Hematopoietic multipotent progenitor cell treated with erythropoietin and hydrocortisone succinate and interleukin-3 and kit ligand, for 15 days (in vitro differentiated cells): ENCODE measurements at places on chromosomes 3 and 15.

- no peak for DNase-seq
These were observed 137.4 kb downstream of the MBNL1 start for GRCh38 chr3:152405915-152406802.

DNA sequence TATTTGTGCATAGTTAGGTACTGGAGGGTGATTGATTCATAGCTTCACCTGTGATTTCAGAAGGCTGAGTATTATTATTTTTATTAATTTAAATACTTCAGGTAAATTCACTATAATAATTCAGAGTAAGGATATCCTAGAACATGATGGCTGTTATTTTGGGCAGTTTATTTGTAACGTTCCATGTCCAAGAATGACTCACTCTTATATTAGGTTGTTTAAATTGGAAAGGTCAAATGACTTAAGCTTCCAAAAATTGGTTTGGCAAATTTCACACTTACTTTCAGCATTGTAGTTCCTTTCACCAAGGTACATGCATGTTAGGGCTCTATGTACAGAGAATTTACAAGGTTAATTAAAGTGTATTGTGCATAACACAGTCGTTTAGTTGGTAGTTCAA lies 120.2 kb downstream of the EPHA3 start:
- DNase-seq: no peak

DNA sequence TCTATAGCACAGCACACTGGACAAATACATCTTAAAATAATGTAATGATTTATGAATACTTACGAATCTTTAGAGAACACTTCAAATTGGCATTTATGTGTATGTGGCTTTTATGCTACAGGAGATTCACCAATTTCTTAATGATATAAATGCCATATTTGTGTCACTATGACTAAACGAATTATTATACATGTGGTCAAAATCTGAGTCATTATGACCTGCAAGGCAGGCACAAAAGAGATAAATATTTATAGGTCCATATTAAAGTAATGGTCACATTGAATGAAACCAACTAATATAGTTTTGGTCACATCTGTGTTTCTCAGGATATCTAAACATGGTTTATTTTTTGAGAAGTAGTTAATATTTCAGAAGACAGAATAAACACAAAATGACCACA lies 232.3 kb upstream of the SEMA6D start:
- DNase-seq: no peak

DNA sequence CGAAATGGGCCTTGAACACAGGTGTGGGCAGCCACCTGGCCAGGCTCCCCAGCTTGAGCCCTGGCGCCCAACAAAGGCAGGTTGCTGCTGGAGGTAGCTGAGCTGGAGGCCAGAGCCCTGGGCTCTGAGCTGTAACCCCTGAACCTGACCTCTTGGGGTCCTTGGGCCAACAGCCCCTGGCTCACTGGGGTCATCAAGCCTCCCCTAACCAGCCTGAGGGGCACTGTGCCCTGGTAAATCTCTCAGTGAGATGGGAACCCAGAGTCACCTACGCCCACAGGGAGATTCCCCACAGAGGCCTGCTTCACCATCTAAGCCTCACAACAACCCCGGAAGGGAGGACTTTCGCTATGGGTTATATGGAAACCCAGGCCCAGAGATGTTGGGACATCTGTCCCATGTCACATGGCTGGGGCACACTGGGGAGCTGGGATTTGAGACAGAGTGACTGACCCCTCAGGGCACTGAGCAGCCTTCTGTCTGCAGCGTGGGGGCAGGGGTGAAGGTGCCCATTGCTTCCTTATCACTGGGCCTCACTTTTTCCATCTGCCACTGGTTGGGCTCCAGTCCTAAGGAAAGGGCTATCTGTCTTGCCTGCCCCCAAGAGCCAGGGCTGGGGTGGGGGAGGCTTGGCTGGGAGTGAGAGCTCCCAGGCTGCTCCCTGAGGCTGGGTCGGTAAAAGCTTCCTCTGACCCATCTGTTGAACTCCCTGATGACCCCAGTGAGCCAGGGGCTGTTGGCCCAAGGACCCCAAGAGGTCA lies 59.1 kb downstream of the IQSEC1 start:
- DNase-seq: peak; percentile 46

DNA sequence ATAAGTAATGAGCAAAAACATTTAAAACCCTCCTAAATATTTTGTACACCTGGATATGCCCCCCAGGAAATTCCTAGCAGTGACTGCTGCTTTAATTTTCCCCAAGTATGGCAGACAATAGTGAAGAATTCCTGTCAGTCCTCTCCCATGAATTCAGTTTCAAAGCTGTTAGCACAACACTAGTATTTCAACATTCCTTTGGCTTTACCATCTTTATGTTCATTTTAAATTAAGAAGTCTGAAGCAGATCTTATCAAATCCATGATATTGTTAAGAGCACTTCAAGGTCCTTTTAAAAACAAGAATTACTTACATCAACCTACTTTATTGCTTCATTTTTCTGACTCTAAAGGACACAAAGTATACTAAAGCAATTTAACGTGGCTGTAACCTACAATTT lies 28.8 kb upstream of the CDIN1 start:
- DNase-seq: no peak

GRCh38 chr3:197149-197827 lies 725 bp downstream of the CHL1 start:
- no peak for DNase-seq

DNA sequence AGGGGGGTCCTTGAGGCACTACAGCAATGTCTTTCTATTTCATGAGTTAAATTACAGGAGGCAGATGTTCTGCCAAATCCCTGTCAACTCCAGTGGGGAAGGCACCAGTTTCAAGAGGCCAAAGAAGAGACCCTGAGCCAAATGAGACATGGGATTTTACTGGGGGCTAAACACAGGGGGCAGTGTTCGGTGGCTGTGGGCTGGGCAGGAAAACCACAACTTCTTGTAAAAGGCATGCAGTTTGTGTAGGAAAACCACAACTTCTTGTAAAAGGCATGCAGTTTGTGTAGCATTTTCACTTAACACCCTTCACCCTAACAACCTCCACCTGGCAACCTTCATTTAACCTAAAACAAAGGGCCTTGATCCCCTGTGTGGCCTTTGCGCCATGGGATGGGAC lies 61.0 kb downstream of the POLR2M start:
- DNase-seq: no peak

GRCh38 chr3:56421205-56421604 lies 47.1 kb downstream of the ERC2 start:
- no peak for DNase-seq

DNA sequence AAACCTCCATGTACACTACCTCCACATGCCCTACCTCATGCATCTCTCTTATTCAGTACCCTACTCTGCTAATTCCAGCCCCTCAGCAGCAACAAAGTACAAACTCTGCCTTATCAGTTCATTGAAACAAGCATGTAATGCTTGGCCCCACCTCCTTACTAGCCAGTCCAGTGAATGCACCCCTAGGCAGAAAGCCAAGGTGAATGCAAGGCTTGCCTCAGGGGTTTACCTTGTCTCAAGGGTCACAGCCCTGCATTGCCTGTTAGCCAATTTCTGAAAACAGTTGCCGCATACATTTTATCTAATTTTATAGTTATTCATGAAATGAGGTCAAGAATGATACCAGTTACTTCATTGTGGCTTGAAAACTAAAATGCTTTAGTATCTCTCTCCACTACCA lies 576.4 kb downstream of the FHIT start:
- no peak for DNase-seq

- no peak for DNase-seq
These were observed 43.5 kb upstream of the SLC6A11 start for GRCh38 chr3:10772271-10773161.

- no peak for DNase-seq
These were observed 67.8 kb upstream of the ITGA11 start for GRCh38 chr15:68499620-68500312.

GRCh38 chr15:32657198-32657883 lies 15.8 kb downstream of the SCG5 start:
- no peak for DNase-seq

- DNase-seq: no peak
These were observed 66.7 kb downstream of the TRAK1 start for GRCh38 chr3:42157540-42158538.

DNA sequence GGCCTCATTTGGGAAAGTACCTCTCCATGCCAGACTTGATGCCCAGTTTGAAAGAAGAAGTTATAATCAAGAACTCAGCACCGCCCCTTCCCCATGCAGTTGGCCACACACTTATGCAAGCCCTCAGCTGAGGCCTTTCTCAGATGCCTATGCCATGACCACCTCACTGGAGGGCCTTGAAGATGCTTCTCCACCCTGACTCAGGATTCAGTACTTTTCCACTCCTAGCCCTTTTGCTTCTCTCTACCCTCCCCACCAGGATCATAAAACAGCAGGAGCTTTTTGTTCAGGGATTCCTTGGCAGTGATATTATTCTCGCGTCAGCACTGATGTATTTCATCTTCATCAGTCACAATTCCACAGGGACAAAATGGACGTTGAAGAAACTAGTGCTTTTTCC lies 313.5 kb downstream of the PYDC2 start:
- no peak for DNase-seq

- no peak for DNase-seq
These were observed 1361.4 kb downstream of the NSUN3 start for GRCh38 chr3:95424279-95424678.

- DNase-seq: no peak
These were observed 136.1 kb upstream of the UBE2E1 start for GRCh38 chr3:23669541-23670255.

- no peak for DNase-seq
These were observed 467.3 kb downstream of the CADM2 start for GRCh38 chr3:85426121-85426520.
